ENCODE measurements at places on chromosomes 3 and 15.

DNA sequence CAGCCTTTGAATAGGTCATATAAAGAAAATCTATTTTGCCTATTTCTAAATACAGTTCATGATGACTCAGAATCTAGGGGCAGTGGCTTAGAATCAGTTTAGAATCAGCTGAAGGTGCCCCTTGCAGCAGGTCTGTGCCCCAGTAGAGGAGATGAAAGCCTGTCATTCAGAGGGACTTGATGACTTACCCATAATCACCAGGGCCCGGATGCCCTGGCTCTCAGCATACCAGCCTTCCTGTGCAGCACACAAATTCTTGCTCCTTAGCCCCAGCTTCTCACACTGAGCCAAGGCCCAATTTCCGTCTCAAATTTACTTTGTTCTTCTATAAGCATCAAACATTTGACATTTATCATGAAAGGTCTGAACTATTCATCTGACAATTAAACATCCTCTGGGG lies 83.2 kb upstream of the EOMES start:
- no peak for DNase-seq

DNA sequence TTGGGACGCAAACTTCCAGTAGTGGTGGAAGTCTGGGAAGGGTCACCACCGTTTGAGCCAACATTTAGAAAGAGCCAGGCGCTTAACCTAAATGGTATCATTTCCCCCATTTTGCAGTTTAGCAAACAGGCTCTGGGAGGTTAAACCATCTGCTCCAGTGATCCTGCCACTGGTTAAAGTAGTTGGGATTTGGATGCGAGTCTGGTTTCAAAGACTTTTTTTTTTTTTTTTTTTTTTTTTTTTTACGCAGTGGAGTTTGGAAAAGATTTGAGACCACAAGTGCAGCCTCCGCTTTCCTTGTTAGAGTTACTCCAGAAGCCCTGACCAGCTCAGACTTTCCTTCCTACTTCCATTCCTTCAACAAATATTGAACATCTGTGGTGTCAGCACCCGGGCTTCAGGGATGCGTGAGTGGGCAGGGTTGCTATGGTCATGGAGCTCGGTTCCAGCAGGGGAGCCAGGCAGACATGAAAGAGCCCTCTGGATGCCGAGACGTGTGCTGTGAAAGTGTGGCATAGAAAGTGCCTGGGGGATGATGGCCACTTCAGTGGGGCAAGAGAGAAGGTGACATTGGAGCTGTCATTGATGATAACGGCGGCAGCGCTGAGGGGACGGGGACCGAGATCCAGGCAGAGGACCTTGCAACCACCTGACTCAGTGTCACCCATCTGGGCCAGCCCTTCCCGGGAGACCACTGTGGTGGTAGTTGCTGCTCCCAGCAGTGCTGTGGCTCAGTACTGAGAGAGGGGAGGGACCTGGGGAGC lies 1.1 kb upstream of the RNU6-1 start:
- DNase-seq = no peak

DNA sequence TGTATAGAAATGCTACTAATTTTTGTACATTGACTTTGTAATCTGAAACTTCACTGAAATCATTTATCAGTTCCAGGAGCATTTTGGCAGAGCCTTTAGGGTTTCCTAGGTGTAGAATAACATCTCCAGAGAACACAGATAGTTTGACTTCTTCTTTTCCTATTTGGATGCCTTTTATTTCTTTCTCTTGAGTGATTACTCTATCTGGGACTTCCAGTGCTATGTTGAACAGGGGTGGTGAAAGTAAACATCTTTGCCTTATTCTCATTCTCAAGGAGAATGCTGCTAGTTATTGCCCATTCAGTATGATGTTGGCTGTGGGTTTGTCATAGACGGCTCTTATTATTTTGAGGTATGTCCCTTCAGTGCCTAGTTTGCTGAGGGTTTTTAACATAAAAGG lies 697.9 kb upstream of the ROBO1 start:
- no peak for DNase-seq

- no peak for DNase-seq
Measured at GRCh38 chr3:108096532-108097321, 5.9 kb upstream of the CD47 start.

DNA sequence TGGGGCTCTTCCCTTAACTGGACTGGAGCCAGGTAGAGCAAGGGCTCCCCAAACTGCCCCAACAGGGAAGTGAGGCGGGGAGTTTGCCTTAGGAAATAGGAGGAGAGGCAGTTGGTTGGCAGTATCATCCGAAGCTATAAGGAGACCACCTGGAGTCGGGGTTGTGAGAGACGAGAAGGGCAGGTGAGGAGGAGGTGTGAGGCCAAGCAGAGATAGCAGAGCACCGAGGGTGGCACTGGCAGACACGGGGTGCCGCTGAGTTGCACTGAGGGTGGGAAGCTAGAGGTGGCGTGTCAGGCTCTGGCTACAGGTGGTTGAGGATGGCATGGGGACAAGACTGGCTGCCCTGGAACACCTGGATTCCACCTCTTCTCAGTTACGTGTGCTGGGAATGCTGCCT lies 17.2 kb downstream of the RASGRF1 start:
- no peak for DNase-seq

- DNase-seq = no peak
Measured at GRCh38 chr3:99602183-99602582, 36.2 kb upstream of the COL8A1 start.

DNA sequence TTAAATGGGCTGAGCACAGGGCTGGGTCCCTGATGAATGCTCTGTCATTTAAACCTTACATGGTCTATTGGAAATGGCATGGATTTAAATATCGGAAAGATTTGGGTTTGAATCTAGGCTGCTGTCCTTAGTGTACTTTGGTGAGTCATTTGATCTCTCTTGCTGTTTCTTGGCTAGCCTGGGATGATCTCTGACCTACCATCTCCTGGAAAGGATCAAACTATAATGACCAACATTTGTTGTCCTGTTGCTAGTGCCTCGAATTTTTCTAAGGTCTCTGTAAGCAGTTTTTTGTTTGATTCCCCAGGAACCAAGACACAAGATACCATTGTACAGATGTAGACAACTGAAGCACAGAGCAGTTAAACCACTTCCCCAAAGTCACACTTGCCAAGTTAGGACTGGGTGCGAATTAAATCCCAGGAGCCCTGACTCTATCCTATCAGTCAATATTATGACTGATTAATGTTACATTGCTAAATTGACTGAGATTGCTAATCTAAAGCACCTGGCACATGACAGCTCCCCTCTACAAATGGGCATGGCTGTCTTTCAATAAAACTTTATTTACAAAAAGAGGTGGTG lies 244.9 kb upstream of the MCTP2 start:
- DNase-seq = no peak

GRCh38 chr15:82122746-82123400 lies 77.1 kb upstream of the MEX3B start:
- DNase-seq = no peak

DNA sequence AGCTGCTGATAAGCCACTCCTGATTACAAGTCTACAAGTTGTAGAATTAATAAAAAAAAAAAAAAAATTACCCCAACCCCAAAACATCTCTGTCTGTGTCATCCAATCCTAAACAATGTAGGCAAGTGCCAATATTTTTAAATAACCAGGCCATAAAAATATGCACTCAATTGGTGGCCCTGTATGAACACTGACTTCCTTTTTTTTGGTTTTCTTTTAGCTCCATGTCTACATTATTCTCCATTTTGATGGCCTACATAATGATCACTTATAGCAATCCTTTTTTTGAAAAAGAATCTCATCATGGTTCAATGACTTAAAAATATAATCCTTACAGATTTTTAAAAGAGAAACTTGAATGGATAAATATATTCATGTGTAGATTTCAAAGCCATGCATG lies 72.1 kb downstream of the FOXP1 start:
- DNase-seq = no peak

GRCh38 chr3:162992741-162993140 lies 1496.1 kb downstream of the OTOL1 start:
- no peak for DNase-seq

GRCh38 chr3:143255739-143256138 lies 136.2 kb downstream of the CHST2 start:
- DNase-seq = no peak

- DNase-seq = no peak
Measured at GRCh38 chr15:27241943-27242342, 271.0 kb downstream of the GABRG3 start.

GRCh38 chr15:81835731-81836130 lies 210.1 kb downstream of the MEX3B start:
- no peak for DNase-seq

- no peak for DNase-seq
Measured at GRCh38 chr15:29819979-29820378, 2.3 kb downstream of the TJP1 start.

GRCh38 chr3:125498630-125499029 lies 21.4 kb downstream of the SNX4 start:
- DNase-seq = no peak

GRCh38 chr15:82540055-82540983 lies at the start of gene RPS17:
Gene RPS17 (minus strand): TSS chr15:82540457. CDS start chr15:82540428, 29 bp downstream.
- no peak for DNase-seq

- DNase-seq = no peak
Measured at GRCh38 chr3:120652281-120652680, 29.8 kb downstream of the HGD start.

Data from DMS153 (cell line).